ENCODE measurements at places on chromosomes 13 and 19.

- no peak for DNase-seq
These were observed 1.9 kb downstream of the CDC42EP5 start for GRCh38 chr19:54470991-54471782.

GRCh38 chr13:102139626-102140025 is 262.2 kb downstream of the FGF14 start:
- DNase-seq = no peak

GRCh38 chr19:39196320-39196719 is 444 bp upstream of the NCCRP1 start:
- DNase-seq = no peak

GRCh38 chr13:72218966-72219365 is 352.0 kb upstream of the DACH1 start:
- no peak for DNase-seq

GRCh38 chr19:17391371-17392151 is 2.4 kb downstream of the CCDC194 start:
- no peak for DNase-seq
